ENCODE measurements at places on chromosomes 3 and 15.

- DNase-seq = no peak
Observed at GRCh38 chr15:63856711-63857460, 23.1 kb upstream of the HERC1 start.

DNA sequence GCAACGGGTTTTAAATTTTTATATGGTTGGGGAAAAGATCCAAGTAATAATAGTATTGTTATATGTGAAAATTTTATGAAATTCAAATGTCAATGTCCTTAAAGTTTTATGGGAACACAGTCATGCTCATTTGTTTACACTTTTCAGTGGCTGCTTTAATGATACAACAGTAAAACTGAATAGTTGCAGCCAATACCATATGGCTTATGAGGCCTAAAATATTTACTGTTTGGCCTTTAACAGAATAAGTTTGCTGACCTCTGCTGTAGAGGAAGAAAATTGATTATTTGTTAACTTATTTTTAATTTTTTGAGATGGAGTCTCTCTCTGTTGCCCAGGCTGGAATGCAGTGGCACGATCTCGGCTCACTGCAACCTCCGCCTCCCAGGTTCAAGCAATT, 44.7 kb downstream of the USP50 start:
- no peak for DNase-seq

DNA sequence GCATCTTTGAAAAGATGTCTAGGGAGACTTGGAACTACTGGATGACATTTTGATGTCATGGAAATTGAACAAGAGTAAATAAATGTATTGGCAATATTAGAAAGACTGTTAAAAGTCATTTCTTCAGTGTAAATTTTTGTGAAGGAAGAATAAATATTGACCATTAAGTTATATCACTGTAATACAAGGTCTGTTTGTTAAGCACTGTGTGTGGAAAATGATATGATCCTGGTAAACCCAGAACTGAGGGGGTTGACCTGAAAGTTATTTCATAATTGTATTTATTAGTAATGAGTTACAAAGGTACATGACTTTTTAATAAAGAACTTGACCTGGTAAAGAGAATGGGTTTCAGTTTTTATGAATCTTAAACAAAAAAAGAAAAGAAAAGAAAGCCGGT, 106.6 kb downstream of the B3GALNT1 start:
- no peak for DNase-seq

- DNase-seq = no peak
Observed at GRCh38 chr3:134859341-134859740, 64.3 kb downstream of the EPHB1 start.

DNA sequence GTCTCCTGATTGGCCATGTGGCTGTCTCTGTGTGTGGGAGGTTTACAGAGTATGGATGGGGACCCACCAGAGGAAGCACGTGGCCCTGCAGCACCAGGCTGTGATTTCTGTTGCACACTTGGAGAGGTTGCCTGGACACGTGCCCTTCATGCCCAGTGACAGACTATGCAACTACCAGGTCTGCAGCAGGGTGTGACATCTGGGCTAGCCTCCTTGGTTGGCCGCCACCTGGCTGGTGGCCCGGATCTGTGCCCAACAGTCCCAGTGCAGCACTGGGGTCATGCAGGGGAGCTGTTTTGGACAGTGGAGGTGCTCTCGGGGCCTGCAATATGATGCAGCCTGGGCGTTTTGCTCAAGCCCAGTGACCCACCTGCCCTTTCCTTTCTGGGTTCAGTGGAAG, 212.5 kb downstream of the UBE3A start:
- no peak for DNase-seq

GRCh38 chr15:32218666-32219065, 184.4 kb downstream of the GOLGA8K start:
- no peak for DNase-seq

DNA sequence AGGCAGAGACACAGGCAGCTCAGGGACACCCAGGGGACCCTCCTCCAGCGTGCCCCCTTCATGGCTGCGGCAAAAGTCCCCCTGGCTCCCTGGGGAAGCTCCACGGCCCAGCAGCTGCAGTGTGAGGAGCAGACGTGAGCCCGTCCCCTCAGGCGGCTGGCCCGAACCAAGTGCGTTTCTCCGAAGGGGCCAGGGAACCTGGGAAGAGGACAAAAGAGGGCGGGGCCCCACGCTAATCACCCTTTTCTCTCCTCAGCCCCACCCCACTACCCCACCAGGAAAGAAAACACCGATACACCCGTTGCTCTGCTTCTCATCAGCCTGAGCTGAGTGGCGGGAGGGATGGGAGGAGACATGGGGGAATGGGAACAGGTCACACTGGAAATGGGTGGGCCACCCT, at the start of gene MUC4:
TSS of gene MUC4 (minus strand) at position 174 of the 400 bp plus-strand sequence. CDS start at position 62, 112 bp downstream.
- DNase-seq = peak; percentile 32

GRCh38 chr3:43686700-43687498, 3.8 kb upstream of the ABHD5 start:
- no peak for DNase-seq

DNA sequence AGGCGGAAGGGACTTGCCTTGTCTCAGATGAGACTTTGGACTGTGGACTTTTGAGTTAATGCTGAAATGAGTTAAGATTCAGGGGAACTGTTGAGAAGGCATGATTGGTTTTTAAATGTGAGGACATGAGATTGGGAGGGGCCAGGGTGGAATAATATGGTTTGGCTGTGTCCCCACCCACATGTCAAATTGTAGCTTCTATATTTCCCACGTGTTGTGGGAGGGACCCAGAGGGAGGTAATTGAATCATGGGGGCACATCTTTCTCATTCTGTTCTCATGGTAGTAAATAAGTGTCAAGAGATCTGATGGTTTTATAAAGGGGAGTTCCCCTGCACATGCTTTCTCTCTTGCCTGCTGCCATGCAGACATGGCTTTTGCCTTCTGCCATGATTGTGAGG, 89.2 kb downstream of the CGGBP1 start:
- no peak for DNase-seq

DNA sequence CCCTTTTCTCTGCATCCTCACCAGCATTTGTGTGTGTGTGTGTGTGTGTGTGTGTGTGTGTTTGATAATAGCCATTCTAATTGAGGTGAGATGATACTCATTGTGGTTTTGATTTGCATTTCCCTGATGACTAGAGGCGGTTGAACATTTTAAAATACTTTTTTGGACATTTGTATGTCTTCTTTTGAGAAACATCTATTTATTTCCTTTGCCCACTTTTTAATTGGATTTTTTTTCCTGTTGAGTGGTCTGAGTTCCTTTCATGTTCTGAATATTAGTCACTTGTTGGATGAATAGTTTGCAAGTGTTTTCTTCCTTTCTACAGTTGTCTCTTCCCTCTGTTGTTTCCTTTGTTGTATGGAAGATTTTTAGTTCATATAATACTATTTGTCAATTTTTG, 54.3 kb upstream of the THSD4 start:
- DNase-seq = no peak

DNA sequence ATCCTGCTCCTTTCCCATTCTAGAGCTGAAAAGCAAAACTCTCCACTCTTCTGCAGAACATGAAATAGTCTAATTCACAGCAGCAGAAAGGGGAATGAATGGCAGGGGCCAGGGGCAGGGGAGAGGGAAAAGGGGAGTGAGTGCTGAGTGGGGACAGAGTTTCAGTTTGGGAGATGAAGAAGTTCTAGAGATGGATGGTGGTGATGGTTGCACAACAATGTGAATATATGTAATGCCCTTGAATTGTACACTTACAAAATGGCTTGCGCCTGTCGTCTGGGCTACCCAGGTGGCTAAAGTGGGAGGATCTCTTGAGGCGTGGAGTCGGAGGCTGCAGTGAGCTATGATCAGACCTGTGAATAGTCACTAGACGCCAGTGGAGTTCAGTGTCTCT, 78.5 kb upstream of the MEF2A start:
- DNase-seq = no peak

DNA sequence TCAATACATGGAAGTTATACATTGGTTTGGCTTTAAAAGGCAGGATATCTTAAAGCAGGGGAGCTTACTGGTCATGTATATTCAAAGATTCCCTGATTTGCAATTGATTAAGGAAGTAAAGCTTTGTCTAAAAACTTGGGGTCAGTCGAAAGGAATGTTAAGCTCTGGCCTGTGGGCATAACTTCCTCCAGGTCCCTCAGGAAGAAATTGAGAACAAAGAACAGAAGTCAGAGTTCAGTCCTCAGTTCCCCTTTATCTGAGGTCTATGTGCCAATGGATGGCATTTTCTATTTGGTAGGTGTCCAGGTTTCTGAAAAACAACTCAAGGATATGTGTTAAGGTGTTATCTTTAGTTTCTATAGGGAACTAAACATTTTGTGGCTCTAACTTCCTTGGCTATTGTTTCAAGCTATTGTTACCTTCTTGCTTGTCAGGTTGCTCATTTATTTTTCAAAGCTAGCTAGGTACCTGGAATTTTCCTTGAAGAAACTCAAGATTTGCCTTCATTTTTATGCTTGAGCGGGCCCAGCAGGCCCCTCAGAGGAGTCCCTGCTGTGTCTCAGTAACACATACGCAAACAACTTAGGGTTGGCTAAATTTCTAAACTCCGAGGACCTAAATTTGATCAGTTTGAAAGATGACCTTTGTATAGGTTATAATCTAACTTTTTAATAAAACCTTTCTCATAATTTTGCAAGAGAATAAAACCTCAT, 135.0 kb upstream of the UBE2E2 start:
- no peak for DNase-seq

DNA sequence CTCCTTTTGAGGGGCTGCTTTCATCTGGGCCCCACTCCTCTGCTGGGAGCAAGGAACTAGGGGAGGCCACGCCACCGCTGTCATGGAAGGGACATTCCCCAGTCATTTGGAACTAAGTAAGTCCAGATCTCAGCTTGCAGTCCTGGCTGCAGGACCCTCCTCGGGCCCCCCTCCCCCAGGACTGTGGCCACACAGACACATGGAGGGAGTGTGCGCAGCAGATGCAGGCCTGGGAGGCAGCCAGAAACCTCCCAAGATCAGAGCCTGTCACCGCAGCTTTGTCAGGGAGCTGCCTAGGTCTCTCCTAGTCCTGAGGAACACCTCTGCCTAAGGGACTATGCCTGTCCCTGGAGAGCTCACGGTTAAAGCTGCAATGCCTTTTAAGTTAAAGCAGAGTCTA, 7.3 kb upstream of the SEMA3F start:
- DNase-seq = no peak

DNA sequence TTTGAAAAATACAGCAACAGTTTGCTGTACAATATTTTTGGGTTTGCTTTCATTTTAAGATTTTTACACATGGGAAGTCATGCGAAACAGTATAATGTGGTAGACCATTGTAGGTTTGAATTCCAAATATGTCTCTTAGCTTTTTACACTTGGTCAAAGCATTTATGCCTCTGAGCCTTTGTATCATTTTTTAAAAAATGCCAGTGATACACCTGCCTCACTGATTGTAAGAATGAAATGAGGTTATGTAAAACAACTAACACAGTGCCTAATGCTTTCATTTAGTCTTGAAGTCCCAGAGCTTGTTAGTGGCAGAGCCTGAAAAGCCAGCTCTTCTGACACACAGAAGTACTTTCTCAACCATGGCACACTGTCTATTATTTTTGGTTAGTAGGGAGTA, 202.0 kb downstream of the UBE2E2 start:
- no peak for DNase-seq

DNA sequence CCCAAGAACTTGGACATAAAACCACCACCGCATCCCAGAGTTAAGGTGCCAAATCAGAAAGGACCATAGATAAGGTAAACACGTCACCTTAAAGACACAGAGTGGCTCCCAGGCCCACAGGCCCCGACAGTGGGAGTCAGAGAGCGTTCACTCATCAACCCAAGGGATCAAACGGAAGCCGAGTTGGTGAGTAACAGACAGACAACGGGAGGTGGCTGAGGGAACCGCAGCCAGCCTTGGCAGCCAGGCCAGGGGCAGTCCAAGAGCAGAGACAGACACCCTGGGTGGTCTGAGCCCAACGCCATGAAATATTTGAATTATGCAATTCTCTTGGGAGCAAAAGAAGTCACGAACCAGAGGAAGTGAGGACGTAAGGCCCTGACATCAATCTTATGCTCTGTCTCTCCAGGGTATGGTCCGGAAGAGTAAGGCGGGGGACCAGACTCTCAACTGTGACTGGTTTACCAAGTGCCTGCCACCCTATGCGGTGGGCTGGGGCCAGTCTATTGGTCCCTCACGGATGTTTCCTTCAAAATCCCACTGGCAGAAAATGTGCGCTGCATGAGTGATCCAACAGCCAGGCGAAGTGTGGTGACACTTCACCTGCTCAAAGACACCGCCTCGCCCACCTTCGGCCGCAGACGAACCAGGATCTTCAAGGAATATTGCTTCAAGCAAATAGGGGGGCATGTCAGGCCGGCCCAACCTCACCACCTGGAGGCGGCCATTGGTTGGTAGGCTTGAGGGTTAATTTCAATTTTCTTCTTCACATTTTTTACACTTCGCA, 34.3 kb downstream of the TMEM44 start:
- DNase-seq = no peak

DNA sequence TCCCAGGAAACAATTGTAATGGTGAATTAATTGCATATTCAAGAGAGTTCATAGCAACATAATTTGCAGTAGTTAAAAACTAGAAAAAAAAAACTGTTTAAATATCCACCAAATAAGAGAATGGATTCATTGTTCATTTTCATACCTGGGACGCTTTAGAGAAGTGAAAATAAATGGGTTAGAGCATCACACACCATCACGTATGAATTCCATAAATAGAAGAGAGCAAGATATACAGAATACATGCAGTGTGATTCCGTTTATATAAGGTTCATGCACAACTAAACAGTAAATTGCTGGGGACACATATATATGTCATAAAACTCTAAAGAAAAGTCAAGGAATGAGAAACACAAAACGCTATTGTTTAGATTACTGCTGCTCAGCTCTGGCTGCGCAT, 577.0 kb upstream of the KCNMB2 start:
- DNase-seq = no peak

DNA sequence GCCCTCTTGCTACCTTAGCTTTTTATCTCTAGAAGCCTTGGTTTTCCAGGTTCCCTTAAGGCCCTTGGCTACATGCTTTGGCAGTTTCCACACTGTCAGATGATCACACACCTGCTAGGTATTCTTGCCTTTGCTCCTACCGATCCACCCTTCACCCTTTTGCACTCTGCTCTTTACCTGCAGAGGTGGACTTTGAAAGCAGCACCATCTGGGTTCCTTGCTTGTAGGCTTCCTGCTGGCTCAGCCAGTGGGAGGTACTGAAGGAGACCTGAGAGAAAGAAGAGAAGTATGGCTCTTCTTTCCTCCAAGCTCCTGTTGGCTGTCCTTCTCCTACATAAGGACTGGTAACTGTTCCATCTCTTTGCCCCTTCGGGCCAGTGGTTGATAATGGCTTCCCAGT, 7.3 kb upstream of the ZNF592 start:
- no peak for DNase-seq
